ENCODE measurements at places on chromosomes 13 and 19.

DNA sequence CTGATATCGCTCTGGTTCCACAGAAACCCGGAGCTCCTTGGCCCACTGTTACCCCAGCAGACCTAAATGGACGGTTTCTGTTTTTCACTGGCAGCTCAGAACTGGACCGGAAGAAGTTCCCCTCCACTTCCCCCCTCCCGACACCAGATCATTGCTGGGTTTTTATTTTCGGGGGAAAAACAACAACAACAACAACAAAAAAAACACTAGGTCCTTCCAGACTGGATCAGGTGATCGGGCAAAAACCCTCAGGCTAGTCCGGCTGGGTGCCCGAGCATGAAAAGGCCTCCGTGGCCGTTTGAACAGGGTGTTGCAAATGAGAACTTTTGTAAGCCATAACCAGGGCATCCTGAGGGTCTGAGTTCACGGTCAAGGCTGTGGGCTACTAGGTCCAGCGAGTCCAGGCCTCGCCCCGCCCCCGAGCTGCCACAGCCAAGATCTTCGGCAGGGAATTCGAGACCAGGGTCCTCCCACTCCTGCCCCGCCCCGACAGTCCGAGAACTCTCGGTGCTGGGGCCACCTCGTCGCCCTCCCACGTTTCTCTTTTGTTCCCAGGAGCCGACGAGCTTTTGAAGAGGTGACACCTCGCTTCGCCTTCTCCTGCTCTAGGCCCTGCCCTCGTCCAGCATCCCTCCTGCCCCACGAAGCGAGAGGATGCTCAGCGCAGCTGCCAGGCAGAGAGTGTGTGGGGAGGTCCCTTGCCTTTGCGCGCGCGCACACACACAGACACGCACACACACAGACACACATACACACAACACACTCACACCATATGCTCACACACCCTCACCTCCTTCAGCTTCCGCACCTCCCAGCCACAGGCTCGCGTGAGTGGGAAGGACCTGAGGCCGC lies 8.8 kb downstream of the ZIC2 start:
- H3K4me1 ChIP-seq = peaks cover under 1% of the 10 kb centered on the region
- H3K27ac ChIP-seq = no peak overlapping the region
- H3K27me3 ChIP-seq = peaks cover 39% of the 10 kb centered on the region
- H3K36me3 ChIP-seq = peaks cover 21% of the 10 kb centered on the region
- H3K4me3 ChIP-seq = peak overlapping the region; percentile 61
- peak; percentile 74 for DNase-seq

DNA sequence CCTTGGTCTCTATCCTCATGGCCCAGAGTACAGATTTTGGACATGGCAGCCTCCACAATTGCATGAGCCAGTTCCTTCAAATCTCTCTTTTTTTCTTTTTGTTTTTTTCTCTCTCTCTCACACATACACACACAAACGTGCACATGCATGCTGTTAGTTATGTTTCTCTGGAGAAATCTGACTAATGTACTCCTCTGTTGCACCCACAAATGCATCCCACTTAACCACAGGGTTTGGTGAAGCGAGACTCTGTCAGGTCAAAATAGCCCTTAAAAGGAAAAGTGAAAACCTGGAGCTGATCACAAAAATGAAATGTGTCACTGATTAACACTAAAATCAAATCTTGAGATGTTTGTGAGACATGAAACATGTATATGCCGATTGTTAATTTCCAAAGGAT lies 374.6 kb upstream of the ARGLU1 start:
- H3K27ac ChIP-seq = no peak overlapping the region
- H3K36me3 ChIP-seq = no peaks in the 10 kb centered on the region
- no peak overlapping the region for H3K4me3 ChIP-seq

GRCh38 chr19:18513868-18514267 lies 8.0 kb downstream of the ELL start:
- H3K27me3 ChIP-seq = no peaks in the 10 kb centered on the region
- no peak for DNase-seq
- no peaks in the 10 kb centered on the region for H3K4me1 ChIP-seq
- H3K36me3 ChIP-seq = no peaks in the 10 kb centered on the region
- no peak overlapping the region for H3K4me3 ChIP-seq

DNA sequence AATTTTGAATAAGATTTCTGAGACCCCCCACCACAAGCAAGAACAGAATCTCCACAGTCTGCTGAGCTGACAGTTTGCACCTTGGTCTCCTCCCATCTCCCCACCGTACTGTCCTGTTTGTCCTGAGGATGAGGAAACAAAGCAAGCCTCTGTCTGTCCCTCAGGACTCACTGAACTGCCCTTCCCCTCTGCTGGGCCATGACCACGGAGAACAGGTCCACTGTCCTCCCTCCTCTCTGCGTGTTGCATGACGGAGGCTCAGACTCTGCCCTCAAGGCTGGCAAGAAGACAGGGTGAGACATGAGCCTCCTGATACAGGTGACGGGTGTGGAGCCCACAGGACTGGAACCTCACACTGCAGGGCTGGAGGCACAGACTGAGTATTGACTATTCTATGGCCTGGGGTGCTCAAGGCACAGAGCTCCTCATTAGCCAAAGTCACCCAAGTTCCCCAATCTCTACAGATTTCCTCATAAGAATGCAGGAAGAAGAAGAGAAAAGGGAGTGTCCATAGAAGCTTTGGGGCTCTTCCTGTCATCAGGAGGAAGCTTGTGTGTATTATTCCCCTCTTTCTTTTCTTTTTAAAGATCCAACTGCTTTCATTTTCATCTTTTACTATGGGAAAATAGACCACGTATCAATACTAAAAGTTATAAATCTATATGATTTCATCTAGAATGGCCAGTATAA lies 22.4 kb upstream of the RGCC start:
- no peak for DNase-seq
- no peaks in the 10 kb centered on the region for H3K4me1 ChIP-seq
- no peaks in the 10 kb centered on the region for H3K36me3 ChIP-seq
- no peaks in the 10 kb centered on the region for H3K27me3 ChIP-seq

DNA sequence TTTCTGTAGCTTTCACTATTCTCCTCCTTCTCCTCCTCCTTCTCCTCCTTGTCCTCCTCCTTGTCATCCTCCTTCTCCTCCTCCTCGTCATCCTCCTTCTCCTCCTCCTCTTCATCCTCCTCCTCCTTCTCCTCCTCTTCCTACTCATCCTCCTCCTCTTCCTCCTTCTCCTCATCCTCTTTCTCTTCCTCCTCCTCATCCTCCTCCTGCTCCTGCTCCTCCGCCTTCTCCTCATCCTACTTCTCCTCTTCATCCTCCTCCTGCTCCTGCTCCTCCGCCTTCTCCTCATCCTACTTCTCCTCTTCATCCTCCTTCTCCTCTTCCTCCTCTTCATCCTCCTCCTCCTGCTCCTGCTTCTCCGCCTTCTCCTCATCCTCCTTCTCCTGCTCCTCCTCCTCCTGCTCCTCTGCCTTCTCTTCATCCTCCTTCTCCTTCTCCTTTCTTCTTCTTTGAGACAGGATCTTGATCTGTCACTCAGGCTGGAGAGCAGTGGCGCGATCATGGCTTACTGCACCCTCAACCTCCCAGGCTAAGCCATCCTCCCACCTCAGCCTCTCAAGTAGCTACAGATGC lies 36.3 kb downstream of the TRPM4 start:
- no peak overlapping the region for H3K27ac ChIP-seq
- DNase-seq = no peak
- H3K4me3 ChIP-seq = no peak overlapping the region
- H3K36me3 ChIP-seq = peaks cover 6% of the 10 kb centered on the region

- no peak overlapping the region for H3K27ac ChIP-seq
- H3K36me3 ChIP-seq = no peaks in the 10 kb centered on the region
- no peaks in the 10 kb centered on the region for H3K4me1 ChIP-seq
Observed at GRCh38 chr19:18759995-18760426, 31.1 kb downstream of the COMP start.

GRCh38 chr19:11232555-11232954 lies 6.9 kb upstream of the ANGPTL8 start:
- H3K4me1 ChIP-seq = no peaks in the 10 kb centered on the region
- no peaks in the 10 kb centered on the region for H3K27me3 ChIP-seq
- DNase-seq = no peak
- H3K4me3 ChIP-seq = peak overlapping the region; percentile 44
- H3K27ac ChIP-seq = no peak overlapping the region

- H3K4me1 ChIP-seq = peaks cover 7% of the 10 kb centered on the region
- H3K27ac ChIP-seq = no peak overlapping the region
- no peak overlapping the region for H3K4me3 ChIP-seq
- no peak for DNase-seq
Observed at GRCh38 chr13:110134801-110135200, 172.2 kb downstream of the COL4A1 start.

DNA sequence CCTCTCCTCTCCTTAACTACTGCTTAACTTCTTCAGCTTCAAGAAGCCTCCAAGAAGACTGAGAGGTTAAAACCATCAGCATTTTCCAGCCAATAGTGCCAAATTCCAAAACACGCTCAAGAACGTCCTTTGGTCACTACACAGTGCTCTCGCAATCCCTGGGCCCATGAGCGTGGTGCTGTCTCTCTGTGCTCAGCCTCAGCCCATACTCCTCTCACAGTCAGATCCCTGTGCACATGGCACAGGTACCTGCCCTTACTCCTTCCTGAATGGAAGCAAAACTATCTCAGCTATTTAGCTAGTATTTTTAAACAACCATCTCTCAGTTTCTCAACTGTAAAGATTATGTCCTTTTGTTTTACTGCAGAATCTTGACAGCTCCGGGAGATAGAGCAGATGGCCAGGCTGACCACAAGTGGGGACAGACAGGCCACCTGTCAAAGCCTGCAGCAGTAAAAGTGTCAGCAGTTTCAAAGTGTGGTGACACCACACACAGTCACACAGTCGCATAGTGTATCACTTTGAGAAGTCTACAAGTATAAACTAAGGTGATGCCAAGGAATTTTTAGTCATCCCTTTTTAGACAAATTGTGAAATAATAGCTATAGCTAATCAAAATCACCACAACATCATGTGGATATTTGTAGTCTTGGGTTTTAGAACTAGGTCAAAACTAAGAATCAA lies 35.7 kb downstream of the DZIP1 start:
- H3K36me3 ChIP-seq = peaks cover 54% of the 10 kb centered on the region
- no peaks in the 10 kb centered on the region for H3K27me3 ChIP-seq

DNA sequence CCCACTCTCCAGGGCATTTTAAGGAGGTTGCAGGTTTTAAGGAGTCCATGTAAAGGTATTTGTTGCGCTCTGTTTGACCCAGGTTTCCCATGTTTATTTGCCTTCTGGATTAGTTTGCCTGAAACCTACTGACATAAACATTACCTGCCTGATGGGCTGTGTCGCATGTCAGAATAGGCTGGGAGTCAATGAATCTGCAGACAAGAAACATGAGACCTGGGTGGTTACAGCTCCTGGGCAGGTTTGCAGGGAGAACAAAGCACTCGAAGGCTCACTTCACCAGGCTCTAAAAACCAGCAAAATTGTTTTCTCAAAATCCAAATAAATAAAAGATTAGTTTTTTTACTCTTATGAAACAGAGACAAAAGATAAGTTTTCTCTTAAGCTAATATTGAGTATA lies 114.4 kb upstream of the SERTM1 start:
- no peaks in the 10 kb centered on the region for H3K36me3 ChIP-seq
- no peak overlapping the region for H3K4me3 ChIP-seq
- no peak overlapping the region for H3K27ac ChIP-seq
- no peak for DNase-seq

- no peaks in the 10 kb centered on the region for H3K27me3 ChIP-seq
- peak; percentile 70 for DNase-seq
- no peak overlapping the region for H3K4me3 ChIP-seq
- no peaks in the 10 kb centered on the region for H3K4me1 ChIP-seq
Observed at GRCh38 chr19:13526552-13526951, 20.3 kb upstream of the CACNA1A start.

GRCh38 chr13:37476874-37477273 lies 121.7 kb downstream of the POSTN start:
- H3K27me3 ChIP-seq = no peaks in the 10 kb centered on the region
- no peak overlapping the region for H3K4me3 ChIP-seq

GRCh38 chr19:49338023-49338677 lies 2.9 kb downstream of the CD37 start:
- no peak overlapping the region for H3K27ac ChIP-seq
- peaks cover 47% of the 10 kb centered on the region for H3K36me3 ChIP-seq
- peak; percentile 76 for DNase-seq
- H3K27me3 ChIP-seq = peaks cover 3% of the 10 kb centered on the region
- H3K4me1 ChIP-seq = peaks cover 2% of the 10 kb centered on the region

GRCh38 chr13:48615049-48615448 lies 38.7 kb upstream of the CYSLTR2 start:
- H3K27me3 ChIP-seq = no peaks in the 10 kb centered on the region
- peaks cover 18% of the 10 kb centered on the region for H3K36me3 ChIP-seq
- H3K4me3 ChIP-seq = no peak overlapping the region
- no peaks in the 10 kb centered on the region for H3K4me1 ChIP-seq
- DNase-seq = no peak

- H3K36me3 ChIP-seq = no peaks in the 10 kb centered on the region
- no peaks in the 10 kb centered on the region for H3K4me1 ChIP-seq
- H3K27ac ChIP-seq = no peak overlapping the region
- DNase-seq = no peak
Observed at GRCh38 chr13:111410232-111411021, 90.0 kb downstream of the TEX29 start.

- H3K27me3 ChIP-seq = no peaks in the 10 kb centered on the region
- DNase-seq = no peak
- peak overlapping the region; percentile 82 for H3K4me3 ChIP-seq
- H3K36me3 ChIP-seq = peaks cover 27% of the 10 kb centered on the region
- no peaks in the 10 kb centered on the region for H3K4me1 ChIP-seq
Observed at GRCh38 chr19:6425732-6426620, 1.4 kb upstream of the KHSRP start.

- H3K27ac ChIP-seq = no peak overlapping the region
- no peaks in the 10 kb centered on the region for H3K4me1 ChIP-seq
- H3K4me3 ChIP-seq = peak overlapping the region; percentile 6
- H3K27me3 ChIP-seq = no peaks in the 10 kb centered on the region
- DNase-seq = peak; percentile 93
Observed at GRCh38 chr19:48674921-48675824, 2.4 kb upstream of the NTN5 start.

DNA sequence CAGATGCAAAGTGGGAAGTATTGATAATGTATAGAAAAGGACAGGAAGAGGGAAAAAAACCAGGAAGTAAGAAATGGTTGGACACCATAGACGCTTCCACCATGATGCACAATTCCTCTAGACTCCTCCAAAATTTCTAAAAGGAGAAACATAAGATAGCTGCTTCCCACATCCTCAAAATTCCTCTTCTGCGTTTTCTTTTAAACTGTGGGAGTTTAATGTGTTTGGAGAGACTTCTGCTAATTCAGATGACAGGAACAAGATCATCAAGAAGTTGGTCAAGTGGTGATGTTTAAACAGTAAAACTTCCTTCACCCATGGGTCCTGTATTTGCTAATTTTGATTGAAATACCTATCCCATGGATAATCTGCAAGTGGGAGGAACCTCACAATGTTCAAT lies 130.2 kb downstream of the IRS2 start:
- no peaks in the 10 kb centered on the region for H3K27me3 ChIP-seq
- no peak overlapping the region for H3K27ac ChIP-seq
- no peak for DNase-seq
- H3K36me3 ChIP-seq = no peaks in the 10 kb centered on the region
